CD4-positive, alpha-beta T cell treated with Interferon gamma for 1 hour (primary cell): ENCODE measurements at places on chromosomes 12 and 14.

DNA sequence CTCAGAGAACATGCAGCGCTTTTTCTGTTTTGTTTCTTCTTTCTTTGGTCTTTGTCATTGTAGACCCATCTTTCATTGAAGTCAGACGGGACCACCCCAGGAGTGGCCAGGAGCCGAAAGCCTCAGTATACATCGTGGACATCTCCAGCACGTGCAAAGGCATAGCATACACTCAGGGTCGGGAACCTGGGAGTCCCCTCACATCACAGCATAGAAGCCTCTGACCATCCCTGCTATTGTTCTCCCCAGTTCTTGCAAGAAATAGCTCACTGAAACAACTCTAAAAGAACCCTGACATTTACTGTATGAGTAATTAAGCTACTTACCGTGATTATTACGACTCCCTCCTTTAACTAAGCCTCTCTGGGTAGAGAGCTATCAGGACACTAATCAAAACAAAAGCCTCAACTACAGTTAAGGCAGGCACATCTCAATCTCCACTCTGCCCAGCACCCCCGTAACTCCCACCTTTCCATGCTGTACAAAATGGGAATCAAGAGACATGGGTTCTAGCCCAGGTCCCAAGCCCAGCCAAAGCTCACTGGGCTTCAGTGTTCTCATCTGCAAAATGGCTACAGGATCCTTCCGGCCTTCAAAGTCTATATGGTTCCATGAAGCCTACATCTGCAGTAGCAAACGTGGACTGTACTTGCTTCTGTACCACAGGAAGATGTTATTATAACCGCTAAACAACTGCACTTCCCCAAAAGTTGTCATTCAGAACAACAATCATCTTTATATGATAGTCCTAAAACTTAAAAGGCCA, 6.7 kb downstream of the CCDC88C start:
- no peak for DNase-seq

DNA sequence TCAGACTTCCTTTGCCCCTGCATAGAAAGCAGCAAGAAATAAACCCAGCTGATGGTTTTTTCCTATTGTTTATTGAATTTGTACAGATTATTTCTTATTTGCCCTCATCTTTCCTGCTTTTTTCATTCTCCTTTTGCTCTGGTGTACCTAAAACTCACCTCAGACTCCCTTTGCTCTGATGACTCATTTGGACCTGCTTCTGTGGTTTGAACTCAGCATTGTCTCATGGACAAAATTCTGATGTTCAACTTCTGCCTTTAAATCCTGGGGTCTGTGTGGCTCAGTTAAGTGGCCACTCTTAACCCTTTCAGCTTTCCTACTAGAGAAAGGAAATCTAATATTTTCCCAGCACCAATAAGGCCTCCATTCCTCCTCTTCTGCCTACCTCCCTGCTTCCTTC, 3.5 kb upstream of the SENP1 start:
- no peak for DNase-seq

DNA sequence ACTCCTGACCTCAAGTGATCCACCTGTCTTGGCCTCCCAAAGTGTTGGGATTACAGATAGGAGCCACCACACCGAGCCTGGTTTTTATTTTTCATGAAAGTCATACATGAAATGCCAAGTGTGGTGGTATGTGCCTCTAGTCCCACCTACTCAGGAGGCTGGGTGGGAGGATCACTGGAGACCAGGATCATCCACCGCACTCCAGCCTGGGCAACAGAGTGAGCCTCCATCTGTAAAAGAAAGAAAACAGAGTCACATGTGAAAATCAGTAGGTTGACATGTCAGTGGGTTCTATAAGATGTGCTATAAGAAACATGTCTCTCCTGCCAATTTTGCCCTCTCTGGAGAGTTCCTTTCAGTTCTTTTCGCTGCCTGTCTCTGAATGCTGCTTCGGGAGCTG, 28.2 kb downstream of the ANKRD9 start:
- no peak for DNase-seq

GRCh38 chr14:68897559-68898155, 81.4 kb downstream of the ACTN1 start:
- no peak for DNase-seq

GRCh38 chr12:128863957-128864356, 10.7 kb downstream of the GLT1D1 start:
- DNase-seq = no peak

DNA sequence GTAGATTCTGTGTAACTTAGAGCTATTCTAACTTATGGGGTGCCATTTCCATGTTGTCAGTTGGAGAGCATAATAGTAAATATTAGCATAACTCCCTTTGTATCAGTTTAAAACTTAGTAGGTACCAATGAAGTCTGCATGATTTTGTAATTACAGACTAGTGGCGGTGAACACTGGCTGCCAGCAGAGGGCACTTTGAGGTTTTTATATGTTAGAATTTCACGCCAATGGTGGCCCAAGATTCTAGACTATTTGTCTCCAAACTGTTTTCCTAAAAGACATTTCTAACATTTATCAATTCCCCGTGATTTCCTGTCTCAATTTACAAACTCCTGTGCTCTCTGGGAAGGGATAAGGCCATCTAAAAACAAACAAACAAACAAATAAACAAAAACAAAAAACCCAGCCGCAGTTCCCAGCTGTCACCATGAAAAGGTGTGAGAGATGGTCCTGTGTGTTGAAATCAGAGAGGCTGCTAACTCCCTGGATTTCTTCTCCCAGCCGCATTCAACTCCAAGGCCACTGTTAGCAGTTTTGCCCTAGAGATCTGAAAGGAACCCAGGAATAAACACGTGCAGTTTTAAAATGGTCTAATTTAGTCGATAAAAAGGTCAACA, 57.6 kb downstream of the BRMS1L start:
- no peak for DNase-seq

- DNase-seq = no peak
These were observed 1022.9 kb downstream of the BCL11B start for GRCh38 chr14:98249057-98249456.

GRCh38 chr14:72775923-72776554, 117.9 kb downstream of the DPF3 start:
- no peak for DNase-seq

DNA sequence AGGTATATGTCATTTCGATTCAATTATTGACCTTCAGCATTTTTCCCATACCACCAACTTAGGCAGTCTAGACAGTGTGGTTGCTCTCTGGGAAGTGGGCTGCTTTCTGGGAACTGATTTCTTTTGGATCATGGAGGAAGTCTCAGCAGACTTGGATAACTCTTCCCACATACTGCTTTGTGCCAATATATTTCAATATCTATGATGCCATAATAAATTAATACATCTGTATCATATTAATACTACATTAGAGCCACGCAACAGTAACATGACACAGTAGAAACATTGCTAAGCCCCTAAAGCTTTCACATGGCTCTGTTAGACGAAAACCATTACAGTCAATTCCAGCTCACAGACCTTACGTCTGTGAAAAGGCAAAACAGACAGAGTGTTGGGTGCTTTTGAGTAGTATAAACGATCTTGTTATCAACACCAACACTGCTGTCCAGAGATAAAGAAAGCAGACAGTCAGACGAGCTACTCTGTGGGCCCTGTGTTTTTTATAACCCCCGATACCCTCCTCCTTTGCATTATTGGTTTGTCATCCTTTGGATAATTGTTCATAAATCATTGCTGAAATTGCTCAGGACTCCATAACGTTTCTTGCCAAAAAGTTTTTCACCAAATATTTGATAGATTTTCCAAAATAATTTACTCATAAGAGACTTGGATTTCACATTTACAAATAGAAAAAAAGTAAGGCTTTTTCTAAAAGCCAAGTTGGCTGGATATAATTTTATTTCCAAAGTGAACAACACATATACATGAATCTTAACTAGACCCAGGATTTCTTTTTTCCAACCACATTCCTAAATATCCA, 439.7 kb downstream of the ADAMTS20 start:
- DNase-seq = no peak

GRCh38 chr12:24470050-24470449, 478.9 kb downstream of the BCAT1 start:
- DNase-seq = no peak

- no peak for DNase-seq
These were observed 125.5 kb downstream of the DAAM1 start for GRCh38 chr14:59313658-59314608.

DNA sequence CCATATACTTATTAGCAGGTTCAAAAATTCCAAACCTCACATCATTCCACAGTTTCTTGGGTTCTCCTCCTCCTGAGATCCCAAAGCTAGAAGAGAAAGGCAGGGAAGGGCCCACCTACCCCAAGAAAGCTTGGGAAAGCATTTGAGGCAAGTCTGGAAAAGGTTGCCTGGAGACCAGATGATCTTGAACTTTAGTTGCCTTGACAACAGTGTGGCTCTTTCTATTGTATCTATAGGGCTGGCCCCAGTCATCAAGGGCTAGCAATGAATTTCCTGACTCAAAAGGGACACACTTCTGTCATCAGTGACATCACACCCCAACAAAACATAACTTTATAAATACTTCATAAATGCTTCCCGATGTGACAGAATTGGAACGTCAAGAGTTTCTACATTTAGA, 40.0 kb downstream of the ZFYVE1 start:
- no peak for DNase-seq

GRCh38 chr12:93060666-93061472, 131.8 kb upstream of the EEA1 start:
- no peak for DNase-seq

DNA sequence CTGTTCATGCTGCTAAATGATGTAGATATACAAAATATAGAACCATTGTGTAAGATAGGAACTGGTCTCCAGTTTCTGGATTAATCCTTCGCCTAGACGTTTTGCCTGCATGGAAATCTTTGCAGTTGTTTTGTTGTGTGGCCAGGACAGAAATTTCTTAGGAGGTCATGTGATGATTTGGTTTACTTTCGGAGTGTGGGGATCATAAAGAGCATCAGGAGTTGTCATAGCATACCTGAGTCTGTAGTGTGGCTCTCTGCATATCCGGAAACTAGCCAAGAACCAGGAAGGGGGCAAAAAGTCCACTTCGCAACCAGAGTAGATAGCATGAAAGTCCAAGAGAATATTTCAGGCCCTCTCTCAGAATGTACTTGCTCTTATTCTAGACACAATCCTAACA, 3.1 kb downstream of the SAMD4A start:
- no peak for DNase-seq

DNA sequence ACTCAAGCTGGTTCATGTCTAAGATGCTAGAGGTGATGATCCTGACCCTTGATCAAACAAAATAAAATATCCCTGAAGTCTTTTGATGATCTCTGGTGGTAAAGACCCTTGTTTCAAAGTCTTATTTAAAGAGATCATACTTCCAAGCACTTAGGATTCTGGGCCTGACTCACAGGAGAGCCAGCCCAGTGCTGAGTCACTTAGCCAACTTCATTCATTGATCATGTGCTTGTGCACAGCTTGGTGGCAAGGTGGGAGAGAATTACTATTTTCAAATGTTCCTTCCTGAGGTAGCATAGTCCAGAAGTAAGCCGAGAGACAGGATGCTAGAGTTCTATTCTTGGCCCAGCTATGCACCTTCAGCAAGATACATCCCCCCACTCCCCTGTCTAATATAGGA, 40.6 kb downstream of the SCN8A start:
- no peak for DNase-seq

DNA sequence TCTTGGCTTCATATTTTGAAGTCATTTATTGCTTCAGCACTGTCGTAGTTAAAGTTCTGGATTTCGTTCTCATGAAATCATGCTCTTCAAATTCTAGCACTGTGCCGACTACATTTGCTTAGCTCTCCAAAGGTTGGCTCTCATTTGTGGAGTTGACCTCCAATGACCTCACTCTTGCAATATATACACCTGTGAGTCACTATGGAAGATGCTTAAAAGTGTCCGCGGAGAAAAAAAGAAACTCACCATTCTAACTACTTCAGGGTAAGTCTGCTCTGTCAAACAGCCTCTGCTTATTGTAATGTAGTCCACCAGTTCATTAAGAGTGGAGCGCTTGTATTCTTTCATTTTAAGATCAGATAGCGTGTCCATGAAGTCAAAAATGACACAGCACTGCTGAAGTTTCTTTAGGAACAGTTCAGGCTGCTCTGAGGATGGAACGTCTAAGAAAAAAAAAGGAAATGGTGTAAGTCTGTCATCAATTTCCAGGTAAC, 89.7 kb downstream of the PPP2R5E start:
- DNase-seq = no peak

GRCh38 chr14:89480278-89480677, 63.2 kb upstream of the FOXN3 start:
- no peak for DNase-seq

DNA sequence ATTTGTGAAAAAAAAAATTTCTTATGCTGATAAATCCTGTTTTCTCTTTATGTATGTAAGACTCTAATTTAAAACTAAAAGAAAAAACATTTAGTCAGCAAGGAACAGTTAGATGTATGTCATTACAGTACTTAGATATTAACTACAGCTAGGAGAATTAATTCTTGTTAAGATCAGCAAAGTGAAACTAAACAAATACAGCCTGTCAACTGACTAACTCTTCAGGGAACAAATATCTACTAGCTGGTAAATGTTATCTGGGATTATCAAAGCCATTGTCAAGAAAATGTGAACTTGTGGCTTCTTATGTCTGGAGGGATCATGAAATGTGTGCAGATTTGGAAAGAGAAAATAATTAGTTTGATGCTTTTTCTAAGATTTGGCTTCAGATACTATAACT, 27.5 kb downstream of the MGAT4C start:
- DNase-seq = no peak
